ENCODE measurements at places on chromosomes 13 and 19. TPM values are rescaled to one million over a fixed set of nuclear protein-coding genes. Genes with fewer than 3 reads are reported as not detected.

The PCP2 gene
- 1.2 TPM for total RNA-seq

The PRRG2 gene
- total RNA-seq: 1.1 TPM

The NCAN gene
- not detected for total RNA-seq

The EDNRB gene
- not detected for total RNA-seq

The ZNF667 gene
- 1.00 TPM for total RNA-seq
